ENCODE measurements at places on chromosomes 2 and 18.

DNA sequence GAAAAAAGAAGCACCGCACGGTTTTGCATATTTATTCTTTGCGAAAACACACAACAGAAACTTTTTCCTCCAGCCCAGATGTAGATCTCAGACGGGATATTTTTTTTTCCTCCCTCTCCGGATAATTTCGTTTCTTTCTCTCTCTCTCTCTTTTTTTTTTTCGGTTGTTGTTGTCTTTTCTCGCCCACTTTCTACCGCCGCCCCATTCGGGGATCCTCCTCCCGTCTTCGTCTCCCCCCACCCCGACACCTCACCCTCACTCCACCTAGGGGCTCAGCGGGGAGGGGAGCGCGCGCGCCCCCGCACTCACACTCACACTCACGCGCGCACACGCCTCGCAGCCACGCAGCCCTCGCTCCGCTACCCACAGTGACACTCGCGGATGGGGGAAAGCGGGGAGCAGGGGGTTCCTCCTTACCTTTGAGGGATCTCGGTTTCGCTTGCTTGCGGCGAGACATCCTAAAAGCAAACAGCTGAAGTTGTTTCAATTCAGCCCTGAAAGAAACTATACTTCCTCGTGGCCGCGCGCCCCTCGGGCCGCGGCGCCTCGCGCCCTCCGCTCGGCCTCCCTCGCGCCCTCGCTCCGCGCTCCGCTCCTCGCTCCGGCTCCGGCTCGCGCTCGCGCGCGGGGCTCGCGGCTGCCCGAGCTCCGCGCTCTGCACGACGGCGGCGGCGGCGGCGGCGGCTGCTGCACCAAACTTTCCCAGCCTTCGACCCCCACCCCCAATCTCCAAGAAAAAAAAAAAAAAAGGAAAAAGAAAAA lies 1.3 kb downstream of the ZNF521 start:
- peak; percentile 55 for DNase-seq

- DNase-seq: peak; percentile 69
Measured at GRCh38 chr2:171086352-171087290, 74.1 kb downstream of the TLK1 start.

DNA sequence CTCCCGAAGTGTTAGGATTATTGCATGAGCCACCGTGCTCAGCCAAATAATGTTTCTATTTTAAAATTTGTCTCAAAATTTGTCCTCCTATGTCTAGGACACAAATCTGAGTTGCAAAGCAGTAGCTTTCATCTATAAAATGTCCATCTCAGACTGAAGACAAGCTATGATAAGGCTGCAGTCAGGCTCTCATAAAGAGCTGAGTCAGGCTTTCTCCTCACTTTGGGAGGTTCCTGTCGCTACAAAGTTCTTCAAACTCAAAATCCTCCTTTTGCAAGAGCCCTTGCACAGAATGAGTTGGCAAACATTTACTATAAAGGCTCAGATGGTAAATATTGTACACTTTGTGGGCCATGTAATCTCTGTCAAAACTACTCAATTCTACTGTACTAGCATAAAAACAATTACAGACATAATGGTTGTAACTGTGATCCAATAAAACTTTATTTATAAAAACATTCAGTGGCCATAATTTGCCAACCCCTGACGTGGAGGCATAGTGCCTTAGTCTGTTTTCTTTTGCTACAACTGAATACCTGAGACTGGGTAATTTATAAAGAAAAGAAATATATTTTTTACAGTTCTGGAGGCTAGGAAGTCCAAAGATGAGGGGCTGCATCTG lies 154.9 kb upstream of the SATB2 start:
- DNase-seq: no peak

- no peak for DNase-seq
Measured at GRCh38 chr2:71655498-71655897, 202.1 kb downstream of the DYSF start.

DNA sequence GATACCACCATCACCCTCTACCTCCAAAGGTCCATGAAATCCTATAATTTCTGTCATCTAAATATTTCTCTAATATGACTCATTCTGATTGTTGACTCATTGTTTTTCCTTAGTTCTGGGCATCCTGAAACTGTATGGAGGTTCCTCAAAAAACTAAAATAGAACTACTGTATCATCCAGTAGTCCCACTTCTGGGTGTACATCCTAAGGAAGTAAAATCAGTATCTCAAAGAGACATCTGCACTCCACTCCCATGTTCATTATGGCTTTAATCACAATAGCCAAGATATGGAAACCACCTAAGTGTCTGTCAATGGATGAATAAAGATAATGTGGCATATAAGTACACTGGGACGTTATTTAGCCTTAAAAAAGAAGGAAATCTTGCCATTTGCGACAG lies 125.8 kb upstream of the MYO3B start:
- peak; percentile 3 for DNase-seq

GRCh38 chr2:185645529-185645928 lies 93.1 kb upstream of the FSIP2 start:
- no peak for DNase-seq

Data from amniotic epithelial cell (primary cell).